ENCODE measurements at places on chromosomes 2 and 18.

DNA sequence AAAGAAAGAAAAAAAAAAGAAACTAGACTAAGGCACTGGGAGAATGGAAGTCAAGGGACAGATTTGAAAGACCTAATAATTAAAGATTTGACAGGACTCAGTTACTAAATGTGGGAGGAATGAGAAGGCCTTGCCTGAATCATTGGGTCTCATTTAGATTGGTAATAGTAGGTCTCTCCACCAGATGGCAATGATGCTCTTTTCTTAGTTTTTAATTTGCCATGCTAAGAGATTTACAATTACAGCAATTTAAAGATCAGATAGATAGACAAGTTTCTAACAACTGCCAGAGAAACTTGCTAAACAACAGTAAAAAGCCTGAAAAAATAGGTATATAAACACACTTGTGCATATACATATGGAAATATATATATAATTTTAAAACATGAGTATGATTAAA, 153.0 kb downstream of the TMEM247 start:
- DNase-seq, result peak; percentile 74

- DNase-seq, result no peak
Observed at GRCh38 chr2:198788676-198789075, 669.1 kb downstream of the SATB2 start.

DNA sequence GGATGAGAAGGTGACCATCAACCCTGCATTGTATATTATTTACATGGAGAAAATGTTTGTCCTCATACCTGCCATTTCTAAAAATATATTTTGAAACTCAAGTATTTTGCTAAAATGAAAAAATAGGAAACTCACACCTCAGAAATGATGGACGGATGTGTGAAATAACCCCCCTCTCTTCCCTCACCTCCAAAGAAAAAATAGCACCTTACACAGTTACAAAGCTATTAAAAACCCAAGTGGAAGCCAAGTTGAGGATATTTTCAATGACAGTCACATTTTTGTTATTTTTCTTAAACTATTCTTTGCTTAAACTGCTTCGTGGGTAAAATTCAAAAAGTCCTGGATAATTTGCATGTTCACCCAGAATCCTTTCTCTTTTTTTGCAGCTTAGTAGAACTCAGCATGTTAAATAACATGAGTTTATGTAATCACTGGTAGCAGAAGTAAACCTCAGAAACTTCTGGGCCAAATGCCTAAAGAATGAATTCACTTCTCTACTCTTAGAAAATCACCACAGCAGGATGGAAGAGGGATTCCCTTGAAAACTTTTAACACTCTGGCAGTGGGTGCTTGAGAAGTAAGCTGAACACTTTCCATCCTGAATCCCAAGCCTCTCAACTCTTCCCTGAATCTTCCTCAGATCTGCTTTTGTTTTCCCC, 768 bp downstream of the DSC1 start:
- DNase-seq, result no peak

- no peak for DNase-seq
Observed at GRCh38 chr2:239824866-239825704, 200.1 kb downstream of the NDUFA10 start.

DNA sequence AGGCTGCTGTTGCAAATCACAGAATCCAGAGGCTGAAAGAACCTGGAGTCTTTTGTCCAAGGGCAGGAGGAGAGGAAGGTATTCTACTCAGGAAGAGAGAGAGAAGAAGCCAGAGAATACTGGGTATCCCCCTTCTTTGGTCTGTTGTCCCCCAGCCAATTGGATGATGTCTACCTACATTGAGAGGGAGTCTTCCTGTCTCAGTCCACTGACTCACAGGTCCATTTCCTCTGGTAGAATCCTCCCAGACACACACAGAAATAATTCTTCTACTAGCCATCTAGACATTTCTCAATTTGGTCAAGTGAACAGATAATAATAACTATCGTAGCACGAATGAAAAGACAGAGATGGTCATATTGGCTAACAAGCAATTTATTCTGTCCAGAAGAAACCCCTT, 416.4 kb upstream of the UBE2E3 start:
- DNase-seq, result no peak

DNA sequence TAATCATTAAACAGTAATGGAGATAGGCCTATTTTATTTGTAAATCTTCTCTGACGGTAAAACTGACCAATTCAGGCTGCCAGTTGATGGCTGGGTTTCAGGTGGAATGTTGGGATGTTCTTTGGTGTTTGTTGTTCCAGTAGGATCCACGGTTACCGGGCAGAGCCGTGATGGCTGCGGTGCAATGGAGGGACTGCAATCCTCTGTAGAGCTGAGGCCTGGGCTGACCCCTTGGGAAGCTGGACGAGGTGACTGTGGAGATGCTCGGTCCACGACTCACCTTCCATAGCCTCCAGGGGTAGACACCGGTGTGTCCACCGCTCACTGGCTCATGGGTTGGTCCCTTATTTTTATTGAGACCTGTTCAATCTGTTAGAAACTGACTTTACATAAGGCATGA, 42.5 kb downstream of the ZNF519 start:
- DNase-seq, result no peak

GRCh38 chr2:60984720-60985119, 32.8 kb upstream of the PEX13 start:
- peak; percentile 59 for DNase-seq

- no peak for DNase-seq
Observed at GRCh38 chr18:3666526-3667254, 216.7 kb downstream of the TGIF1 start.

DNA sequence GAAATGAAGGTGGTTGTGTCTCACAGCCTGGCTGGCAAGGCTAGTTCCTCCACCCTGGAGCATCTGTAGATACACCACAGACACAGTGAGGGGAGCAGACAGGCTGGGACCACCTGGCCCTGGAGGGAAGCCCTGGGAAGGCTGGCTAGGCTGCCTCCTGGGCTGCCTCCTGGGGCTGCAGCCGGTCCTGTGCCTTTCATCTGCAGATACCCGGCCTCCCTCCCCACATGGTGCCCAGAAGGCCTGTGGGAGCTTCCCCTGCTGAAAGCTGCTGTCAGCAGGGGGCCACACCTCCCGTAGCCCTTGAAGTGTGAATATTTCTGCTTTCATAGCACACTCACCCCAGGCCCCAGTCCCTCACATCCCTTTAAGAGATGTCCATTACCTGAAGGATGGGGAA, 37.6 kb downstream of the SDC1 start:
- no peak for DNase-seq

DNA sequence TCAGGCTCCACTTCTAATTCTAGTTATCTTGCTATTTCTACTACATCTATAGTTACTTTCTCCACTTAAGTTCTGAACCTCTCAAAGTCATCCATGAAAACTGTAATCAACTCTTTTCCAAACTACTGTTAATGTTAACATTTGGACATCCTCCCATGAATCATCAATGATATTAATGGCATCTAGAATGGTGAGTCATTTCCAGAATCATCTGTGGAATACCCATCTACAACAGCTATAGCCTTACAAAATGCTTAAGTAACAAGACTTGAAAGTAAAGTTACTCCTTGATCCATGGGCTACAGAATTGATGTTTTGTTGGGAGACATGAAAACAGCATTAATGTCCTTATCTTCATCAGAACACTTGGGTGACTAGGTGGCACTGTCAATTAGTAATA, 35.4 kb downstream of the BARD1 start:
- DNase-seq, result peak; percentile 52

- DNase-seq, result no peak
Observed at GRCh38 chr2:96308248-96308647, 2.9 kb upstream of the SNRNP200 start.

- DNase-seq, result peak; percentile 72
Observed at GRCh38 chr18:5057386-5058348, 139.4 kb downstream of the AKAIN1 start.

DNA sequence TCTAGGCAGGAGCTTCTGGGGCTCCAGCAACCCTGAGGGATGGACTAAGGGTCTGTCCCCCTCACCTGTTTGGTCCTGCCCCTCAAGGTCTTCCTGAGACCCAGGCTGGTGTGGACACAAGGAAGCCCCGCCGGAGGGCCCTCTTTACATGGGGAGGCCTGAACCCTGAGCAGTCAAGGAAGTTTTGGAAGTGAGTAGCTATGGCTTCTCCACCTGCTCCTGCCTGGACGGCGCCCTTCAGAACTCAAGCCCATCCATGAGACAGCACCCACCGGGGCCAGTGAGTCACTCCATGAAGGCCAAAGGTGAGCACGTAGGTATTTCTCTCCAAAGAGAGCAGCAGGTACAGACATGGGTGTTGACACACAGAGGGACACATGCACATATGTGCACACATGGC, 98.2 kb upstream of the CTDP1 start:
- DNase-seq, result no peak

- DNase-seq, result no peak
Observed at GRCh38 chr18:64082513-64082912, 66.4 kb downstream of the LINC00305 start.

GRCh38 chr18:79740521-79741361, 57.0 kb upstream of the KCNG2 start:
- no peak for DNase-seq

DNA sequence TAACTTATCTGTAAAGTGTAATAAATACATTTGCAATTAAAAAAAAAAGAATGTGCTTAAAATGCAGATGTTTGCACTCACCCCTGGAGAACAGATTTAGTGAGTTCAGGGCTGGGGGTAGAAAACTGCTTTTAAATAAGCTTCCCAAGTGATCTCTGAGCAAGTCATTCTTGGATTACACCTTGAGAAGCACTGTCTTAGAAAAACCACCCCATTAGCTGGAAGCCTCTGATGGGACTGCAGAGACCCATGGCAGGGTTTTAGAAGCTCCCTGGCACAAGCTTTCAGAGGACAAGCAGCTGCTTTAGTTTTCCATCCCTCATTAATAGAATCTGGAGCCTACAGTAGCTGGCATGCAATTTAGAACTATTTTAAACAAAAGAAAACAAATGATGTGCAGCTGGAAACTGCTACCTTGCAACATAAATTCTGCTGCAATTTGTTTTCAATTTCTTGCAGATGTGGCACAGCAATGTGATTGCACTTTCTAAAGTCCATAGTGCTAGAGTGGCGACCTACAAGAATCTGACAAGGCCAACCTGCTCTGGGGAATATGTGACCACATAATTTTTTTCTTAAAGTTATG, 141.5 kb downstream of the CDC42EP3 start:
- DNase-seq, result no peak

DNA sequence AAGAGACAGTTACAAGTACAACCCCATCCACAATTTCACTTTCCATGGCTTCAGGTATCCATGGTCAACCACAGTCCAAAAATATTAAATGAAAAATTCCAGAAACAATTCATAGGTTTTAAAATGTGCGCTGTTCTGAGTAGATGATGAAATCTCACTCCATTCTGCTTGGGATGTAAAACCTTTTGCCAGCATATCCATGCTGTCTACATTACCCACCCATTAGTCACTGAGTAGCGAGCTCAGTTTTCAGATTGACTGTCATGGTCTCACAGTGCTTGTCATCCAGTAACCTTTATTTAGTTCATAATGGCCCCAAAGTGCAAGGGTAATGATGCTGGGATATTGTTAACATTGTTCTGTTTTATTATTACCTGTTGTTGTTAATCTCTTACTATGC, 40.5 kb downstream of the SMAD4 start:
- DNase-seq, result no peak

DNA sequence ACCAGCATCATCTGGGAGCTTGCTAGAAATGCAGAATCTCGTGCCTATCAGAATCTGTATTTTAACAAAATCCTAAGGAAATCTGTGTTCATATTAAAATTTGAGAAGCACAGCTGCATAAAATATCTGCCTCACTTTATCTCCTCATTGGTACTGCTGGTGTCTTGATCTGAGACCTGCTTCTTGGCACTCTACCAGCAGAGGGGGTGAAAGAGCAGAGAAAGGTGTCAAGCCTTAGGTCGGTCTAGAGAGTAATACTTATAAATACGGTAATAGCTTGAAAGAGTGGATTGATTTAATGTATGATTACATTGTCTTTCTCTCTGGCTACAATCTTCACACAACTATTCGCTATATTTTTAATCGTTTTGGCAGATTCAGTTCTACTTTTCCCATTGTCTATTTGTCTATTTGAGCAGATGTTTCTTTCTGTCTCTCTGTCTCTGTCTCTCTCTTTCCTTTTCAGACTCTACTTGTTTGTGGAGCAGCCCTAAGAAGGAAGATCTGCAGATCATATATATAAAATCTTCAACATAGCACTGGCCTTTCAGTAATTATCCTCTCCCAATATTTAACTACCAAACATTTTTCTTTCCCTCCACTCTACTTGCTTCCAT, 1.7 kb upstream of the GCG start:
- DNase-seq, result peak; percentile 70

GRCh38 chr2:203861197-203861596, 6.4 kb upstream of the CTLA4 start:
- no peak for DNase-seq

GRCh38 chr2:237431372-237431771, 17.4 kb upstream of the COL6A3 start:
- DNase-seq, result peak; percentile 76

- no peak for DNase-seq
Observed at GRCh38 chr2:80303909-80304837, at the start of gene LRRTM1. TSS of gene LRRTM1 (minus strand) at chr2:80304752. CDS start at chr2:80303819, 933 bp downstream.

- no peak for DNase-seq
Observed at GRCh38 chr2:205483095-205483494, 199.2 kb upstream of the NRP2 start.

DNA sequence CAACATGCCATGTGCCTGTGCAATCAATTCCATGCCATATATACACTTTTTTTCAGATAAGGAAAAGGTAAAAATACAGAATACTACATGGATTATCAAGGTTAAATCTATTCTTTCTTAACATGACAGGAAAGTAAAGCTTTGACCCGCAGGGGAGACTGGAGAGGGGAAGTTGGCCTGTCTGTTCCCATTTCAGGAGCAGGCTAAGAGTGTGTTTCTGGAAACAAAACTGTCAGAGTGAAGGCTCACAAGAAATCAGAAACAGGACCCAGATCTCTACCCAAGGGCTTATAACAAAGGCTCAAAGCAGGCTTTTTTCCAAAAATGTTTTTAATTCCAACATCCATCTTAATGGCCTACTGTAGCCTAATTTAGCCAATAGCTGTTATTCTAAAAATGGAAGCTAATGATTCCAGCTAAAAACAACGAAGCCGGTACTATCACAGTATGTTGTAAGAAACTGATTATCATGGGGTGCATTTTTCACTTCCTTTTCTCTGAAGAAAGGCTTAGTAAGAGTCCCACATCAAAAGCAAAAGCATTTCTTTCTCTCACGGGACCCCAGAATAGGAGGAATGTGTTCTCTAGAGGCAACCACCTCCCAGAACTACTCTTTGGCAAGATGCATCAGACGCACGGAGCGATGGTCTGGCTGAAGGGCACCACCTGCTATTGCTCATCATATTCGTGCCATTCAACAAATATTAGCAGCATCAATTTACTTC, 41.4 kb downstream of the FECH start:
- peak; percentile 77 for DNase-seq

- no peak for DNase-seq
Observed at GRCh38 chr18:45481821-45482220, 133.5 kb upstream of the SLC14A2 start.

- no peak for DNase-seq
Observed at GRCh38 chr2:211479536-211480150, 923.2 kb downstream of the CPS1 start.

- peak; percentile 92 for DNase-seq
Observed at GRCh38 chr2:239264838-239265651, 135.8 kb downstream of the HDAC4 start.

All from suppressor macrophage treated with lipopolysaccharide for 4 hours (primary cell).